ENCODE measurements at places on chromosomes 6 and 20. TPM values are rescaled to one million over a fixed set of nuclear protein-coding genes. Genes with fewer than 3 reads are reported as not detected.

GRCh38 chr6:40889137-40889832 lies 149.7 kb downstream of the UNC5CL start:
- H3K4me3 ChIP-seq, result no peak overlapping the region
- H3K4me1 ChIP-seq, result no peaks in the 10 kb centered on the region
- no peaks in the 10 kb centered on the region for H3K27me3 ChIP-seq

- H3K4me3 ChIP-seq, result no peak overlapping the region
- peaks cover 9% of the 10 kb centered on the region for H3K4me1 ChIP-seq
- H3K27me3 ChIP-seq, result no peaks in the 10 kb centered on the region
- no peak overlapping the region for H3K27ac ChIP-seq
These were observed 24.4 kb downstream of the UST start for GRCh38 chr6:148771212-148771601.

DNA sequence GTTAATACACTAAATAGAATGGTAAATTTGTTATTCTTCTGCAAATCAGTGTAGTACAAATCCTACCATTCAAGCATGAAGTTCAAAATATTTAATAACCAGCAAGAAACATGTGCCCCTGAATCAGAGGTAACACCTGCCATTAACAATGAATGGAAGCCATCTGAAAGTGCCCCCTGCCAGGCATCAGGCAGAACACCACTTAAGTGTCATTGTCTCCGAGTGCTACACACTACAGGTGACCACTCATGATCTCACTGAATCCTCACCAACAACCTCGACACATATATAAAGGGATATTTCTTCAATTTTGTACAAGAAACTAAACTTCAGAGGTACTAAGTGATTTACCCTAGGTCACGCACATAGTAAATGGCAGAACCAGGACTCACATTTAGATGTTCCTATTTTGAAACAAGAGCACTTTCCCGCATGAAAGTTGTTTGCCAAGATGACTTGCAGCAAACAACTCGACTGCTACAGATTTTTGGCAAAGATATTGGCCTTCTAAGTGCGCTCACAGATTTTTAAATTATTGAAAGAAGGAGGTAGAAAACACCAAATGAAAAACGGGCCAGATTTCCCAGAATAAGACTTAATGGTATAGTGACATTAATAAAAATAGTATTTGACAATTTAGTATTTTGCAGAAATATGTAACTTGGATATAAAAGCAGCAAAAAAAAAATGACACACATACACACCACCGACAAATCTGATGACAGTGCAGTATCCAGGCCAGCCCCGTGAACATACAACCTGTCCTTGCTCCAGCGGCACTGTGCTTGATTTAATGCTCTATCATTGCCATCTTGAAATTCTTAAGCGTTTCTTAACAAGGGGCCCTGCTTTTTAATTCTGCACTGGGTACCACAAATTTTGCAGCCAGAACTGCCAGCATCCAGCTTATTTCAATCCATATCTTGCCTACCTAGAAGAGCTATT lies 274.5 kb downstream of the ALDH8A1 start:
- H3K36me3 ChIP-seq, result no peaks in the 10 kb centered on the region
- DNase-seq, result no peak
- no peaks in the 10 kb centered on the region for H3K27me3 ChIP-seq
- no peak overlapping the region for H3K4me3 ChIP-seq

Gene CALHM6
- not detected for total RNA-seq

Gene UNC5CL
- total RNA-seq, result 0.53 TPM

Measured in ascending aorta (tissue), 2 donors.